NCI-H1930 (cell line): ENCODE measurements at places on chromosomes 12 and 14.

GRCh38 chr14:90556012-90556477 is 159.2 kb downstream of the CALM1 start:
- DNase-seq = no peak

DNA sequence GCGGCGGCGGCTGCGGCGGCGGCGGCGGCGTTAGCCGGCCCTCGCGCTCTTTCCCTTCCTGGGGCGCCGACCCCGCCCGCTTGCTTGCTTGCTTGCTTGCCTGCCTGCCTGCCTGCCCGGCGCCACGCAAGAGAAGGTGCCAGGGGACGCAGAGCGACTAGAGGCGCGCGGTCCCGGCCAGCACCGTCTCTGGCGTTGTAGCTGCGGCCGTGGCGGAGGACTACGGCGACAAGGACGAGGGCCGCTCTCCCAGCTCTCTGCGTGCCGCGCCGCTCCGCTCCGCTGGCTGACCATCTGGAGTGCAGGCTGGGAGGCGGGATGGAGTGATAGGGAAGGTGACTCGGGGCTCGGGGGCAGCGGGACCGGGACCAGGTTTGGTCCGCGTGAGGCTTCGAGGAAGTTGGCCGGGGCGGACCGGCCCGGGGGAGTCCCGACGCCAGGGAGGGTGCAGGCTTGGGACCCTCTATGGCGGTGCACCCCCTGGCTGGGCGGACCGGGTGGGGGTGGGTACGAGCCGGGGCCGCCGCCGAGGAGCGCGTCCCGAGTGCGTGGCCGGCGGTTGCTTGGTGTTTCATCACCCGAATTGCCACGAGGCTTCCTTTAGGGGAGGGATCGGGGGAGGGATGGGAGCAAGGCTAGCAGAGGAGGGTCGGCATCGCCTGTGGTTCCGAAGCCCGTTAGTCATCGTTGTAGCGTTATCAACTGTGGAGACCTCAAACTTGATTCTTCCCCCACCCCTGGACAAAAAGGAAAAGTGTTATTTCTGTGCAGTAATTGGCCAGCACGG is 471 bp downstream of the XPOT start:
- DNase-seq = peak; percentile 36

- no peak for DNase-seq
Measured at GRCh38 chr14:84592770-84593169, 937.2 kb upstream of the FLRT2 start.

- no peak for DNase-seq
Measured at GRCh38 chr12:66497008-66497897, 181.6 kb downstream of the GRIP1 start.

DNA sequence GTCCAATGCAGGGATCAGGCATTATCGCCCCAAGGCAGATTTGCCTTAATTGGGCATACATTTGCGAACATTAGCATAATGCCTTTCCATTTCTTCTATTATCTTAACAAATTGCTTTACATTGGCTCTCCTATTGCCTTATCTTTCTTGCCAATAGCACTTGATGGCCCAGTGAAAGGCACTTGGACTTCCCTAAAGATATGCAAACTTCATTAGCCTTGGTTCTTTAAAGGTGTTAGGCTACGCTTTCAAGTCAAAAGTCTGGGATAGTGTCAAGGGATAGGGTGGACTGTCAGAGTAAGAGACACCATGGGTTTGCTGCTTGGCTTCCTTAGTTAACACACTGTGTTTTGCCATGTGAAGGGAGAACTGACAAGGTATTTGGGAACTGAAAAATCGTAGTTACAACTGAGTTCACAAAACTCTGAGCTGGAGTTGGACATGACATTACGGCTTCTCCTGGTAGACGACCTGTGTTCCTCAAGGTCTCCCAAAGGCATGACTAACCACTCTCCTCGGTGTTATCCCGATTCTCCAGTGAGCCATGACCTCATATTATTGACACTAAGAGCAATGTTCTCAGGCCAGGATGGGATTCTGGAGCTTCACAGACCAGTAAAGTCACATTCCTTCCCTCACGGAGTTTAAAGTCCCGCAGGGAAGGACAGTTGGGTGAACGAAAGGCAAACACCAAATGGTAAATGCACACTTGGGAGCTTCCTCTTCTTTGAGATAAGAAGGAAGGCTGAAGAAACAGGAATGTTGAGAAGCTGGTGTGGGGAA is 65.2 kb downstream of the TBC1D30 start:
- no peak for DNase-seq

- no peak for DNase-seq
Measured at GRCh38 chr12:32116897-32117296, 10.2 kb downstream of the BICD1 start.
